ENCODE measurements at places on chromosomes 4 and X.

DNA sequence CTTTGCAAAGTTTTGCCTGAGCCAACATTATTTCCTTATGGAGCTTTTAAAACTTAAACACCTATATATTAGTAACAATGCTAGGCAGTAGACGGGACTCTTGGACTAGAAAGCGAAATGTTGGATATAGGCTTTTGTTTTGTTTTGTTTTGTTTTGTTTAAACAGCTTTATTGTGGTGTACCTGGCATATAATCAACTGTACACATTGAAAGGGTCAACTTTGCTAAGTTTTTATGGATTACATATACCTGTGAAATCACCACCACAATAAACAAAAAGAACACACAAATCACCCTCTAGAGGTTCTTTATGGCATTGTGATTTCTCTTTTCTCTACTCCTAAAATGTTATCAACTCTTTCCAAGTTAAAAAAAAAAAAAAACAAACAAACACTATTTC lies 184.9 kb upstream of the LNX1 start:
- DNase-seq = no peak

GRCh38 chr4:7200801-7201200 lies 8.5 kb downstream of the SORCS2 start:
- DNase-seq = no peak

GRCh38 chrX:154785716-154786115 lies 19.6 kb downstream of the MPP1 start:
- no peak for DNase-seq

DNA sequence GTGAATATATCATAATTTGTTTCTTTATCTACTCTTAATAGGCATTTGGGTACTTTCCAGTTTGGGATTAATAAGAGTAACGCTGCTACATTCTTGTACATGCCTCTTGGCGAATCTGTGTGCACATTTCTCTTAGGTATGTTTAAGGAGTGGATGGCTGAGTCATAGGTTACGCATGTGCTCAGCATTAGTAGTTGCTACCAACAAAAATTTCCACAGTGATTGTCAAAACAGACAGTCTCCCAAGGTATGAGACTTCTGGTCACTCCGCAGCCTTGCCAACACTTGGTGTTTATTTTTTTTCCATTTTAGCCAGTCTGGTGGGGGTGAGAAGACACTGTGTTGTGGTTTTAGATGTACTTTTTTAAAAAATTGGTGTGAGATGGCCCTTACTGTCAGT lies 44.6 kb downstream of the FGFBP1 start:
- peak; percentile 70 for DNase-seq
